Keratinocyte (primary cell): ENCODE measurements at places on chromosomes 3 and 15. TPM values are rescaled to one million over a fixed set of nuclear protein-coding genes. Genes with fewer than 3 reads are reported as not detected.

TMEM158 gene
- polyA plus RNA-seq, result 2.0 to 3.4 TPM (median 2.0 TPM) in 3 replicates

KCNMB2 gene
- polyA plus RNA-seq, result not detected in 3 replicates

GOLGA8T gene
- polyA plus RNA-seq, result 0.10 TPM in 1 of 3 replicates, not detected in the others

FHIT gene
- 2.2 to 5.0 TPM (median 2.3 TPM) in 3 replicates for polyA plus RNA-seq

SPINT1 gene
- polyA plus RNA-seq, result 30.1 to 146 TPM (median 40.9 TPM) in 3 replicates

TPRG1 gene
- 0.29 to 1.5 TPM (median 1.3 TPM) in 3 replicates for polyA plus RNA-seq

BCHE gene
- polyA plus RNA-seq, result 0.71 to 2.0 TPM (median 1.7 TPM) in 3 replicates

SLC15A2 gene
- 1.6 to 3.4 TPM (median 2.6 TPM) in 3 replicates for polyA plus RNA-seq

UNC13C gene
- 0.04 TPM in 1 of 3 replicates, not detected in the others for polyA plus RNA-seq

ARRDC4 gene
- 21.0 to 34.6 TPM (median 23.1 TPM) in 3 replicates for polyA plus RNA-seq

KBTBD13 gene
- polyA plus RNA-seq, result not detected in 3 replicates

EEF1AKMT4 gene
- 10.8 to 18.6 TPM (median 13.2 TPM) in 3 replicates for polyA plus RNA-seq

PDCD10 gene
- 66.7 to 131 TPM (median 79.3 TPM) in 3 replicates for polyA plus RNA-seq

NPAP1 gene
- polyA plus RNA-seq, result not detected in 3 replicates

VWA5B2 gene
- polyA plus RNA-seq, result not detected in 3 replicates

GASK1A gene
- 0.16 to 0.58 TPM (median 0.30 TPM) in 3 replicates for polyA plus RNA-seq

ACOX2 gene
- 0.06 to 0.27 TPM (median 0.20 TPM) in 3 replicates for polyA plus RNA-seq

THUMPD3 gene
- polyA plus RNA-seq, result 42.1 to 59.8 TPM (median 42.6 TPM) in 3 replicates

PAQR9 gene
- not detected in 3 replicates for polyA plus RNA-seq

GRCh38 chr3:45682311-45682710 lies 6.9 kb upstream of the SACM1L start:
- DNase-seq, result no peak

- no peak for DNase-seq
Observed at GRCh38 chr3:18422972-18423371, 2.2 kb downstream of the SATB1 start.

DNA sequence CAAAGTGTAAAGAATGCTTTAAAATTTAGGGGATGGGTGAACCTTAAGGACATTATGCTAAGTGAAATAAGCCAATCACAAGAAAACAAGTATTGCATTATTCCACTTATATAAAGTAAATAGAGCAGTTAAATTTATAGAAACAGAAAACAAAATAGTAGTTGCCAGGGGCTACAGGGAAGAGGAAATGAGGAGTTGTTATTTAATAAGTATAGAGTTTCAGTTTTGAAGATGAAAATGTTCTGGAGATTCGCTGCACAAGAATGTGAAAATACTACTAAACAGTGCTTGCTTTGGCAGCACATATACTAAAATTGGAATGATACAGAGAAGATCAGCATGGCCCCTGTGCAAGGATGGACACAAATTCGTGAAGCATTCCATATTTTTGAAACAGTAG lies 32.0 kb downstream of the DNAH12 start:
- no peak for DNase-seq

- no peak for DNase-seq
Observed at GRCh38 chr3:185120126-185120525, 32.7 kb downstream of the C3orf70 start.

- no peak for DNase-seq
Observed at GRCh38 chr3:23859012-23859743, 53.4 kb downstream of the UBE2E1 start.

DNA sequence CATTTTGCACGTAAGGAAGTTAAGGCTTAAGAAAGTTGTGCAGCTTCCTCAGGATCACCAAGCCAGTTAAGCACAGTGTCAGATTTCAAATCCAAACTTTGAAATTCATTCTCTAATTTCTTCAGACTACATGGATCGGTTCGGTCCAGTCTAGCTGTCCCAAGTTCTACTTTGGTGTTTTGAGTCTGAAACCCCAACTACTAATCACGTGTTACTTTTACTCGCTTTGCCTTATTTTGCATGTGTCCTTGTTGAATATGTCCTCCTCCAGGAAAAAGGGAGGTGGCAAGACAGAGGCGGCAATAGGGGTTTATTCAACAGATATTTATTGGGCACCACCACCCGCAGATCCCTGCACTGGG lies 522 bp upstream of the GXYLT2 start:
- DNase-seq, result no peak

DNA sequence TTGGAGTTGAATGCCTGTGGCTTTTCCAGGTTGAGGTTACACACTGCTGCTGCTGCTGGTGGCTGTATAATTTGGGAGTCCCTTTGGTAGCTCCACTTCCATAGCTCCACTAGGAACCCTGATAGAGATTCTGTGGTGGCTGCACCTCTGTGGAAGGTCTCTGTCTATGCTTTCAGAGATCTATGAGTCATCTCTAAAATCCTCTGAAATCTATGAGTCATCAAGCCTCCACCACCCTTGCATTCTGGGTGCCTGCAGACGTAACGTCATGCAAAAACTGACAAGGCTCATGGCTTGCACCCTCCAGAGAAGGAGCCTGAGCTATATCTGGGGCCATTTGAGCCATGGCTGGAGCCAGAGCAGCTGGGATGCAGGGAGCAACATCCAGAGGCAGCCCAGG lies 1037.0 kb upstream of the CFAP20DC start:
- DNase-seq, result peak; percentile 32

DNA sequence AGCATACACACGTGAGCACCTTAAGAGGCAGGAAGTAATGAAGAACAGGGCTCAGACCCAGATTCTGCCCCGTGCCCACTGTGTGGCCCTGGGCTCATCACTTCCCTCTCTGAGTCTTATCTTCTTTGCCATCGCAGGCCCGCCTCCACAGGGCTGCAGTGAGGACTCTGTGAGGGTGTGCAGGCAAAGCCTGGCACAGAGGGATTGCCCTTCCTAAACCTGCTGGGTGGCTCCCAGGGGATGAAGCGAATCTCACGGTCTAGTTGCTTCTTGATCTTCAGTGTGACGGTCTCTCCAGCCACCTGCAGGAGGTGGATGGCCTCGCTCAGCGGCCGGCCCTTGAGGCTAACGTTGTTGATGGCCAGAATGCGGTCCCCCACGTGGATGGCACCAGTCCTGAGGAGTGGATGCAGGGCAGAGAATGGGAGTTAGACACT lies 32.8 kb downstream of the GRIP2 start:
- no peak for DNase-seq

DNA sequence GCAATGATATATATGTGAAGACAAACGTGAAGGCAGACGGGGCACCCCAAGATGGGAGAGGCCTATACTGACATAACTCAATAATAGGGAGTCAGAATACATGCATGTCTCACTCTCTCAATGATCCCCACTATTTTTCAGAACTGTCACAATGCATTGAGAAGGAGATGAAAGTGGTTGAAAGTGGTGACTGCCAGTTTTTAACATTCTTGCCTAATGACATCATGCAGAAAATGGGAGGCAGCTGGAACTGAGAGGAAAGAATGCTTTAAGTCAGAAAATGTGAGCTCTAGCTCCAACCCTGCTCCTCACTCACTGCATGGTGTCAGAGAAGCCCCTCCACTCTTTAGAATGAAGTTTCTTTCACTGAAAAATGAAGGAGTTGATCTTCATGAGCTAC lies 55.3 kb upstream of the P2RY1 start:
- no peak for DNase-seq

- DNase-seq, result no peak
Observed at GRCh38 chr3:156456771-156457224, 98.1 kb downstream of the SSR3 start.

DNA sequence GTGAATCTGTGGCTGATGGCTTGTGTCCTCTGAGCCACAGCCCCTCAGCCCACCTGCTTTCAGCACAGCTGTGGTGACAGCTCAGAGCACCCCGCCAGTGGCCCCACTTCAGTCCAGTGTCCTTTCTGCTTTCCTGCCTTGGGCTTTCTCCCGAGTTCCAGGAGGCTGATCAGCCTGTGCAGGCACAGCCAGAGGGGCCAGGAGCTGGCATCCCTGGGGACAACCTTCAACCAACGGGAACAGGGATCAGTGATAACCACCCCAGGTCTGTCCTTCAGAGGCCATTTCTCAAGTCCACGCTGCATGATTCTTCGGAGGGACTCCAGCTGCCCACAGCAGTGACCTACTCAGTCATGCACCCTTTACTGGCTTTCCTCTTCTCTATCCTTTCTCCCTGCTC lies 166.6 kb downstream of the RAB11A start:
- no peak for DNase-seq

DNA sequence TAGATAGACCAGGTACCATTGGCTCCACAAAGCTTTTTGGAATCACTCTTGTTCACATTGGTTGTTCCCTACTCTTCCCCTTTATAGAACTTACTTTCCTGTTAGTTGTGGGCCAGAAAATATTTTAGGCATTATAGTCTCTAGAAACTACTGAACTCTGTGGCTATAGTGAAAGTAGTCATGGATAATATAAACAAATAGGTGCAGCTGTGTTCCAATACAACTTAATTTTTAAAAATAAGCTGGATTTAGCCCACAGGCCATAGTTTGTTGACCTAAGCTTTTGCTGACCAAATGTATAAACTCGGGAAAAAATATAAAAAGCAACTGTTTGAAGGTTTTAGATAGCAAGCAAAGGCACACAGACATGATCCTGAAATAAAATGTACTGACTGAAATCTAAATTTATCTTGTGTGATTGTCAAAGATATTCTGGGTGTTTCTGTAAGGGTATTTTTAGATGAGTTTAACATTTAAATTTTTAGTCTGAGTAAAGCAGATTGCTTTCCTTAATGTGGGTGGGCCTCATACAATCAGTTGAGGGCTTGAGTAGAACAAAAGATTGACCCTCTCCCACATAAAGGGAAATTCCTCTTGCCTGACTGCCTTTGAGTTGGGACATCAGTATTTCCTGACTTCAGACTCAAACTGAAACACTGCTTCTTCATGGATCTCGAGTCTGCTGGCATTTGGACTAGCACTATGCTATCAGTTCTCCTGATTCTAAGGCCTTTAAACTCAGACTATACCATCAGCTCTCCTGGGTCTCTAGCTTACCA lies 13.2 kb downstream of the IQCB1 start:
- DNase-seq, result no peak

GRCh38 chr15:42141795-42142667 lies 14.4 kb downstream of the PLA2G4F start:
- no peak for DNase-seq

- no peak for DNase-seq
Observed at GRCh38 chr3:71063773-71064290, 519.7 kb downstream of the FOXP1 start.

DNA sequence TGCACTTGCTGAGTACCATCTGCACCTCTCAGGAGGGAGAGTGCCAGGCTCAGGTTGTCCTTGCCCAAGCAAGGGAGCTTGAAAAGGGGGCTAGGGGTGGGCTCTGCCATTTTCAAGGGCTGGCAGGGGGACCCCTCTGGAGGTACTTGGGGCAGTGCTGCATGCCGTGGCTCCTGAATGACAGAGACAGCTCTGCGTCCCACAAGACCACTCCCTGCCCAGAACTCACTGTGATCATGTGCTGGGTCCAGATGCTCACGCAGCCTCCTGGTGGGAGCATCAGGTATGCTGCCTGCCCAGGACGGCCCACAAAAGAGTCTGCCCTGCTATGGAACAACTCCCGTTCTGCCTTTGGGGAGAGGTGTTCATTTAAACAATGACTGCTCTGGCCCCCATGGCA lies 165.2 kb downstream of the GOLGA6L4 start:
- no peak for DNase-seq

- no peak for DNase-seq
Observed at GRCh38 chr15:23497710-23498111, 50.7 kb upstream of the GOLGA6L2 start.

GRCh38 chr3:22988566-22988965 lies 214.6 kb upstream of the UBE2E2 start:
- DNase-seq, result no peak

DNA sequence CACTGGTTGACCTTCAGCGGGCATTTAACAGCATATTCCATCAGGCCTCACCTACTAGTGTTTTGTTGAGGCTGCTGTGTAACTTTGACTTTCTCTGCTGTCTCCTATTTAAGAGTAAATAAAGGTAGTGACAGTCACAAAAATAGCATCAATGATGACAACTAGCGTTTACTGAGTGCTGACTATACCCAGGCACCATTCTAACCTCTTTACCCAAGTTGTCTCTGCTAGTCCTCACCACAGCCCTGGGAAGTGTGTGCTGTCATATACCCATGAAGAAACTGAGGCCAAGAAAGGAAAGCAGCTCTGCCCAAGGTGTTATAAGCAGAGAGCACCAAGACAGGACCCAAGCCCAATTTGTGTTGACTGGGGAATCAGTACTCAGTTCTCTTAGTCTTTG lies 286.4 kb upstream of the CTDSPL start:
- DNase-seq, result no peak

- DNase-seq, result no peak
Observed at GRCh38 chr15:67915461-67916374, 75.9 kb upstream of the RNU6-1 start.

GRCh38 chr3:56702490-56703315 lies 19.6 kb upstream of the TASOR start:
- no peak for DNase-seq

GRCh38 chr3:134761213-134761612 lies 33.8 kb upstream of the EPHB1 start:
- no peak for DNase-seq

- no peak for DNase-seq
Observed at GRCh38 chr3:100759159-100759558, 49.9 kb downstream of the TFG start.

DNA sequence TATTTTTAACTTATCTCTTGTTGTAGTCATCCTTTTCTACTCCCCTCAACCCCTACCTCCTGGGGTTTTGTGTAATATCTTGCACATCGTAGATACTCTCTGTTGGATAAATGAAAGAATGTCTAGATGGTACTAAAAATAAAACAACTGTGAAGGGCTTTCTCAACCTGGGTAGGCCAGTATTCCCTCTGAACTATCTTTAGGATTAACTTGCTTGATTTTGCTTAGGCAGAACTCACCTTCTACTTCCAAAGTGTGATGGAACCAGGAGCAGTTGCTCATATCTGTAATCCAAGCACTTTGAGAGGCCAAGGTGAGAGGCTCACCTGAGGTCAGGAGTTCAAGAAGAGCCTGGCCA lies 32.8 kb upstream of the TIPARP start:
- DNase-seq, result no peak

- DNase-seq, result no peak
Observed at GRCh38 chr3:71703797-71704196, 21.4 kb downstream of the EIF4E3 start.

GRCh38 chr3:139121513-139122220 lies 77.0 kb upstream of the PRR23C start:
- DNase-seq, result no peak

GRCh38 chr3:178139116-178139515 lies 397.1 kb upstream of the KCNMB2 start:
- DNase-seq, result no peak

DNA sequence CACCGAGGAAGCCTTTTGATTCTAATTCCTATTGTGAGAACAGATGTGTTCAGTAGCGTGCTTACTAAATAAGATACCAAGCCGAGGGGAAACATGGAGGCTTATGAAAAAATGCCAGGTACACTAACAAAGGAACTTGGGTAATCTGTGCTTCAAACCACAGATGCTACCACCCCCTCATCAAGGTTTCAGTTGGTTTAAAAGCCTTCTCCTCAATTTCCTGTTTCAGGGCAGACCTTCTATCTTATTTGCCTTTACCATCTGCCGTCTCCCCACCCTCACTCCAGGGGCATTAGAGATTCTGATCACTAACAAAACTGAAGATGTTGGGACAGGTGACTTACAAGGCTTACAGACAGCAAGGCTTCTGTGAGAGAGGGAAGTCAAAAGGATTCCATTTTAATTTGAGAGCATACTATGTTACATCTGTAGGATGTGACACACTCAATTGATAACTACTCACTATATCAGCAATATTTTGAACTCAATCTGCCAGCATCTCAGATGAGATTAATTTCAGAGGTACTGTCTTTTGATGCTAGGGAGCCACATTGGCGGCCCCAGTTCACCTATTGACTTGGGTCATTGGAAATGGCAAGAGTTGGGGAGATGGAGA lies 60.6 kb upstream of the PLCL2 start:
- DNase-seq, result no peak

- no peak for DNase-seq
Observed at GRCh38 chr3:74639681-74640080, 25.2 kb upstream of the CNTN3 start.
